ENCODE measurements at places on chromosomes 2 and 18.

GRCh38 chr2:88190808-88191721 lies 20.9 kb downstream of the THNSL2 start:
- no peak for DNase-seq

GRCh38 chr2:84288293-84288692 lies 170.8 kb downstream of the SUCLG1 start:
- no peak for DNase-seq

DNA sequence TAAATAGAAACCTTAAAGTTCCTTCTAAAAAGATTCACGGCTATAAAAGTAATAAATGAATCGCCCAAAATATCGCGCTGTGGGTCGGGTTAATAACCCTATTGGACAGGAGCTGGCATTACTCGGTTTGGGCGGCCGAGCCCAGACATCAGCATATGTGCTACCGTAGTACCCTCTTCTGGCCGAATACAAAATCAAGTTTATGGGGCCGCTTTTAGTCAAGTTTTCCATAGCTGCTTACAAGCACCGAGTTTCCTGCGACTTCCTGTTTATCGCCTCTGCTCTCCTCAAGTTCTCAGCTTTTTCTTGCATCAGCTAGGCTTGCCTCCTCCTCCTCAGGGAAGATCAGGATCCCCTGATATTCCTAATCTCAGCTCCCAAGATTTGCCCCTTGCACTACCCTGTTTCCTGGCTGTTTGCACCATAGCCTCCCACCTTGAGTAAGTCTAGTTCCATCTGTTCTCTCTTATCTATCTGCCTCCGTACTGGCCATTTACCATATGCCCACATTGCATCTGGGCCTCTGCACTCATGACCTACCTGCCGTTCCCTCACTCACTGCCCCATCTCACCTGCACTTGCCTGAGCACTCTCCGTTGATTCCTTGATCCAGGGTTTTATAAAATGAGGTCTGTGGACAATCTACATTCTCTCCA lies 56.1 kb downstream of the SLC35F5 start:
- DNase-seq, result peak; percentile 30

DNA sequence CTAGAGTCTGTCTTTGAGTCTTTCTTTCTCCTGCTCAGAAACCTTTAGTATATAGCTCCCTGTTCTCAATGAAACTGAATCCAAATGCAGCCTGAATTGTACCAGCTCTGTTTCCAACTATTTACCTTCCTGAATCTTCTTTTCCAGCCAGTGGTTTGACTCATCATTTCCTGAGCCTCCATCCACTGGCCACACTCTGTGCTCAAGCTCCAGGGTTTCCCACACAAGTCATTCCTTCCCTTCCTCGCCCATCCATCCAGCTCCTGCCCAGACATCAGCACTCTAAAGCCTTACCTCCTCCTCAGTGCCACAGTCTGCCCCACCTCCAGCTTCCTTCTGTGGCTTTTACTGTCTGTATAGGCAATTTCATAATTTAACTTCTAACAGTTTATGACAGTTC lies 233.6 kb upstream of the RASGRP3 start:
- DNase-seq, result no peak

- DNase-seq, result peak; percentile 31
Measured at GRCh38 chr2:230865766-230866755, 1.3 kb downstream of the ITM2C start.

GRCh38 chr2:169303579-169304305 lies 58.6 kb downstream of the LRP2 start:
- DNase-seq, result no peak

DNA sequence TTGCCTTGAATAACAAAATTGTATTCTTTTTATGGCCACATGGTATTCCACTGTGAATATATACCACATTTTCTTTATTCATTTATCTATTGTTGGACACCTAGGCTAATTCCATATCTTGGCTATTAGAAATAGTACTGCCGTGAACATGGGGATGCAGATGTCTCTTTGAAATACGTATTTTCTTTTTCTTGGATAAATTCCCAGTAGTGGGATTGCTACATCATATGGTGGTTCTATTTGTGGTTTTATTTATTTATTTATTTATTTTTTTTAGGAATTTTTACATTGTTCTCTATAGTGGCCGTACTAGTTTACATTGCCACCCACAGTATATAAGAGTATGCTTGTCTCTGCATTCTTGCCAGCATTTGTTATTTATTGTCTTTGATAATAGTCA lies 679.8 kb upstream of the NRXN1 start:
- DNase-seq, result no peak

GRCh38 chr2:118667964-118668363 lies 179.5 kb downstream of the EN1 start:
- DNase-seq, result no peak

Data from activated CD4-positive, alpha-beta T cell treated with anti-CD3 and anti-CD28 coated beads for 4 hours (primary cell).